Stimulated activated effector memory CD8-positive, alpha-beta T cell treated with anti-CD3 and anti-CD28 coated beads, Interleukin-12 subunit alpha, Interleukin-12 subunit beta, amount 100 ng/mL, for 72 hours (primary cell): ENCODE measurements at places on chromosomes 4 and X.

- no peak for DNase-seq
Measured at GRCh38 chrX:87045352-87045751, 472.2 kb upstream of the KLHL4 start.

GRCh38 chr4:38119668-38120385 is 159.6 kb downstream of the PTTG2 start:
- DNase-seq, result no peak

DNA sequence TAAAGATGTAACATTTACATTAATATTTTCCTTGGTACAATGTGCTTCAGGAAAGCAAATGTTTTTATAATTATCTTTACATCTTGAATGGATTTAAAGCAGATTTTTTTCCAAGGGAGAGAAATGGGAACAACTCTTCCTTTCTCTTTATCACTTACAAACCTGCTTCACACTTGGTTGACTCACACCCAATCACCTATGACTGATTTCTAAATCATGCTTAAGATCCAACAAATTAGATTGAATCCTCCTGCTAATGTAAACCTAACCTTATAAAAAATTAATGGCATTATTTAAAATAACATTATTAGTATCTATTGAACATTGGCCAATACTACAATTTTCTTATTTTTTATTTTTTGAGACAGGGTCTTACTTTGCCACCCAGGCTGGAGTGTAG is 127.1 kb downstream of the INPP4B start:
- DNase-seq, result no peak

DNA sequence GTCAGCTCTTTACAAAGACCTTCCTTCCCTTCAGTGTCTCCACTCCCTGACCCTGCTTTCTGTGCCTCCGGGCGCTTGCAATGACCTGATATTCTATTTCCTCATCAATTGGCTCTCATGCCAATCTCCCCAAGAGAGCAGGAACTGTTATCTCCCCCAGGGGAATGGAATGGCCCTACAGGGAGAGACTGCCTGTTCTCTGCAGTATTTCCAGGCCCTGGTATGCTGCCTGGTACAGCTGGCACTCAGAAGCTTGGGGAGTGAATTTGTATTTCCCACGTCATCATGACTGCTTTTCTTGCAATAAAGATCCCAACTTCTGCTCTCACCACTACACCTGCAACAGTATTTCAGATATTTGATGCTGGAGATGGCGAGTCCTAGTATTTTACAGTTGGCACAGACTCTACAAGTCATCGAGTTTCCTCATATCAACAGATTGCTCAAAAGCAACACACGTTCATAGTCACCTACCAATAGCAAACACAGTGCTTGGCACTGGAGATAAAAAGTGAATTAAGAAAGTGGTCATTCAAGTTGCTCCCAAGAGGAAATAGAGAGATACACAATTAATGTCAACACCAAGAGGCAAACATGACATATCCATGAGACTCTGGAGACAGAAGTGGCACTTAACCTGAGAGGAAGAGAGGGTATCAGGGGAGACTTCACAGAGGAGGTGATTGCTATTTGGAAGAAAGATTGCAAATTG is 90.5 kb upstream of the EGFL6 start:
- DNase-seq, result no peak

GRCh38 chr4:155433636-155434360 is 57.0 kb upstream of the MAP9 start:
- no peak for DNase-seq

- no peak for DNase-seq
Measured at GRCh38 chr4:19478791-19479190, 772.9 kb upstream of the SLIT2 start.

- no peak for DNase-seq
Measured at GRCh38 chrX:150688911-150689451, 4.2 kb upstream of the MTMR1 start.

GRCh38 chr4:96471956-96472867 is 632.3 kb downstream of the PDHA2 start:
- no peak for DNase-seq

- DNase-seq, result no peak
Measured at GRCh38 chrX:136643243-136643642, 4.7 kb upstream of the CD40LG start.

GRCh38 chr4:42906891-42907759 is 14.6 kb downstream of the GRXCR1 start:
- no peak for DNase-seq

DNA sequence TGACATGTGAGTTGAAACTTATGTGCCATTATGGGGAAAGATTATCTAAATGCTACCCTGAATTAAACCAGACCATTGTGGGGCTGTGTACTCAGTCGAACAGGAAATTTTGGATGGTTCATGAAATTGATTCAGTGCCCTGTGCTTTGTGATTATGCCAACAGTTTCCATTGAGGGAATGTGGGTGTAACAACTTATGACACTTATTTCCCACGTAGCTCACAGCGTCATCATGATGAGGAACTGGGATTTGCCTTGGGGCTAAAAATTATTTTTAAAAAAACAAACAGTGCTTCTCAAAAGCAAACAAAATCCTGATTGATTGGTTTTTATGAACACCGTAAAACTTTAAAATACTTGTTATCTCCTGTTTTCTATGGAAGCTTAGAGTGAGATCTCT is 8.3 kb upstream of the CLTRN start:
- no peak for DNase-seq

DNA sequence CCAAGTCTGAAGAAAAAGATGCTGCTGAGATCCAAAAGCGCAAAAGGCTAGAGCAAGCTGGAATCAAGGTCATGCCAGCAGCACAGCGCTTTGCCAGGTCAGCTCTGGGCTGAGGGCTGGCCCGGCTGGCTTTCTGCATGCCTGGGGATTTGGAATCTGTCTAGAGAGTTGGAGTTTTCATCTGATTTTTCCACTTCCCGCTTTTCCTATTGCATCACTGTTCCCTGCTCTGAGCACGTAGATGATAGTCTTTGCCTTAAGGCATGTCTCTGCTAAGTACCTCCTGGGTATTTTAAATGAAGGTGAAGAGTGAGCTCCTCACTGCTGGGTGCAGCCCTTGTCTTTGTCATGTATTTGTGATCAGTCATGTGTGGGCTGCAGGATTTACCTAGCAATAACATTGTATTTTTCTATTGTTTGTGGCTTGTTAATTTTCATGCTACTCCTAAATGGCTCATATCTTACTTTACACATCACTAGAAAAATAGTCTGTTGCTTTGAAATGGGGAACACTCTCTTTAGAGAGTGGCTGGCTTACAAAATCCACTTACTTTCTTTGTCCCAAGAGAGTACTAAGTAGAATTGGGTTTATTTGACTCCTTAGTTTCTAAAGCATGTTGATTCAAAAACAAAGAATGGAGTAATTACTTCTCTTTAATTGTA is 82.8 kb downstream of the LIMCH1 start:
- DNase-seq, result no peak

- no peak for DNase-seq
Measured at GRCh38 chr4:14218641-14219040, 591.1 kb upstream of the BOD1L1 start.
